Sigmoid colon (tissue), 7 donors: ENCODE measurements at places on chromosomes 5 and 9.

- no peaks in the 10 kb centered on the region for H3K4me1 ChIP-seq
- no peak overlapping the region for H3K4me3 ChIP-seq
- no peaks in the 10 kb centered on the region for H3K36me3 ChIP-seq
- no peak overlapping the region for H3K27ac ChIP-seq
- no peak for DNase-seq
Measured at GRCh38 chr5:153926201-153926600, 112.5 kb downstream of the FAM114A2 start.

DNA sequence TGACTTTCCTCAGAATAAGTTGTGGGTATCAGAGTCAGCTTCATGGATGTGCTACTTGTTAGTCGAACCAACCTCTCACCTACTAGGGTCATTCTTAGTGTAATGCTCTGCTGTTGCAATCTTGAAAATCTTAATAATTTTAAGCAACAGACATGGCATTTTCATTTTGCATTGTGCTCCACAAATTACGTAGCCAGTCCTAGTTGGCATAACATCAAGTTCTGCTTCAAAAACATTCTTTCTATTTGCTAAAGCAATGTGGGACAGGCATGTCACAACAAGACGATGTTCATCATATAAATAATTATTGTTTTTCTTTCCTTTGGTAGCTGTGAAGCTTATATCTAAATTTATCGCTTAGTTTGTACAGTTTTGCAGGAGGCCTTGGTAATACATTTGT is 39.3 kb upstream of the CDH12 start:
- no peaks in the 10 kb centered on the region for H3K27me3 ChIP-seq
- H3K4me3 ChIP-seq, result no peak overlapping the region
- H3K27ac ChIP-seq, result no peak overlapping the region
- no peaks in the 10 kb centered on the region for H3K4me1 ChIP-seq

DNA sequence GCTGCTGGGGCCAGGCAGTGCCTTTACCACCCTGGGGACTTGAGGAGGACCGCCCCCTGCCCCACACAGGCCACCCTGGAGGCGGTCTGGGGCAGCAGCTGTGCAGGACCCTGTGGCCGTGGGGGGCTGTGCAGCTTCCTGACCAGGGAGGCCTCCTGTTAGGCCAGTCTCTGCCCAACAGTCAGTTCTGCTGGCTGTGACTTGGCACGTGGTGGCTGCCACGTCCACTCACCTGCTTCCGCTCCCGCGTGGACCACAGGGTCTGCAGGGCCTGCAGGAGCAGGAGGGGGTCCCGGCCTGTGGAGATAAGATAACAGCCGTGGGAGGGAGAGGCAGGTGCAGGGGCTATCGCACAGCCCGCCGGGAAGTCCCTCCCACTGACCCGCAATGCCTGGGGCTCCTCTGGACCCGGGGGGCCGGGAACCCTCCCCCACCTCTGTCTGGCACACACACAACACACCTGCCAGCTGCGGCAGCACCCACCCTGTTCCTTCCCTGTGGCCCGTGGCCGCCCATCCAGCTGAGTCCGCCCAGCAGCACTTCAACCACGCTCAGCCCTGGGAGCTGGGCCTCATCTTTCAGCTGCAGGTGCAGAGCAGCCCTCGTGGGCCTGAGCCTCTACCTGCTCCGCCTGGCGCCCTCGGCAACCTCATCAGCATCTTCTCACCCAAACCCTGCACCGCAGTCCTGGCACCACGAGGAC is 39.7 kb downstream of the EXD3 start:
- no peak overlapping the region for H3K4me3 ChIP-seq
- peak; percentile 51 for DNase-seq
- H3K27ac ChIP-seq, result no peak overlapping the region
- H3K27me3 ChIP-seq, result no peaks in the 10 kb centered on the region
- H3K36me3 ChIP-seq, result no peaks in the 10 kb centered on the region
- H3K4me1 ChIP-seq, result no peaks in the 10 kb centered on the region

DNA sequence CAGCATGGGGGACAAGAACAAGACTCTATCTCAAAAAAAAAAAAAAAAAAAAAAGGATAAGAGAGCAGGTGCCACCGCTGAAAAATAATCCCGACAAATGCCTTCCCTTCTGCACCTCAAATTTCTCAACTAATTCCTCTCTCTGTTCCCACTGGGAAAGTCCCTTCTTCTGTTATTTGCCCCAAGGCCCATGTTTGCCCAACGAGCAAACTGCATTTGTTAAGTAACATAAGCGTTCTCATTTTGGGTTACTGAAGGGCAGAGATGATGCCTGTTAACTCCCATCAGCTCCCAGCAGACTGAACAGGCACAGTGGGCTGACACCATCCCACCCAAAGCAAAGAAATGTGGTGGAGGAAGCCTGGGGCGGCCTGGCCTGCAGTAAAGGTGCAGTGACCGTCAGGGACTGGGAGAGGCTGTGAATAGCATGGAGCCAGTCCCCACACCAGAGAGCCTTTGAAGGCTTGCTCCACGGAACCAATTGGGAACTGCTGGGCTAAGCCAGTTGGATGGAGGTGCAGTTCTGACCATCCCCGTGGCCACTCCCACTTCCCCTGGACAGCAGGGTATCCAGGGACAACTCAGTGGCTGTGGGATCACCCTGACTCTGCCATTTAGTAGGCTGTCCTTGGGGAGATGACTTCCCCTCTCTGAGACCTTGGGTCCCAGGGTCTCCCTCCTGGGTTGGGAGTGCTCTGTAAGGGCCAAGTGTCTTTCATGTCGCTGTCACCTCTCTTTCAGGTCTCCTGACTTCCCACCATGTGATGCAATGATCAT is 149.7 kb upstream of the IER5L start:
- H3K4me1 ChIP-seq, result peaks cover 8% of the 10 kb centered on the region
- DNase-seq, result peak; percentile 55
- peak overlapping the region; percentile 40 for H3K27ac ChIP-seq

DNA sequence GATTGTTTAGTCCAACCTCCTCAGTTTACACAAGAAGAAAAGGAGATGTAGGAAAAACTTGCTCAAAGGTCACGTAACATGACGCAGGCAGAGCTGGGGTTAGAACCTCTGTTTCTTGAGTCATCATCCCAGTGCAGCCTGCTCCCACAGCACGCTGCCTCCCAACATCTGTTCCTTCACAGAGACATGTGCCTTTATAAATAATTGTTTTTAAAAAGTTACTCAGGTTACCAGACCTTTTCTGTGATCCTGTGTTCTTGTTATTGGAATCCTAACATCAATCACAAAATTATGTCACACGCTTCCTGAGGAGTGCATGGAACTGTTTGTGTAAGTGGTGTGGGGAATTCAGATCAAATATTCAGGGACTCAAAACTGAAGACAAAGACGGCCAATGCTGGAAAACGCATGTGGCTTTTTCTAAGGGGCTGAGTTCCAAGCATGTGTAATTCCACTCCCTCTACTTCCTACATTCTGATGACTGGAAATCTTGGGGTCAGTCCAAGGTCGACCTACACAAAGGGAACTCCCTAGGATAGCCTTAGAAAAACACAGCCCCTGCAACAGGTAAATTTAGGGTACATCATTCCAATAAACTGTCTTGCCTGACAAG is 184.3 kb downstream of the TSSK1B start:
- H3K4me3 ChIP-seq, result no peak overlapping the region
- DNase-seq, result peak; percentile 91
- no peaks in the 10 kb centered on the region for H3K36me3 ChIP-seq
- H3K27ac ChIP-seq, result peak overlapping the region; percentile 66

GRCh38 chr5:150208187-150209098 is 18.6 kb downstream of the SLC6A7 start:
- no peaks in the 10 kb centered on the region for H3K27me3 ChIP-seq
- DNase-seq, result no peak
- H3K4me3 ChIP-seq, result no peak overlapping the region

DNA sequence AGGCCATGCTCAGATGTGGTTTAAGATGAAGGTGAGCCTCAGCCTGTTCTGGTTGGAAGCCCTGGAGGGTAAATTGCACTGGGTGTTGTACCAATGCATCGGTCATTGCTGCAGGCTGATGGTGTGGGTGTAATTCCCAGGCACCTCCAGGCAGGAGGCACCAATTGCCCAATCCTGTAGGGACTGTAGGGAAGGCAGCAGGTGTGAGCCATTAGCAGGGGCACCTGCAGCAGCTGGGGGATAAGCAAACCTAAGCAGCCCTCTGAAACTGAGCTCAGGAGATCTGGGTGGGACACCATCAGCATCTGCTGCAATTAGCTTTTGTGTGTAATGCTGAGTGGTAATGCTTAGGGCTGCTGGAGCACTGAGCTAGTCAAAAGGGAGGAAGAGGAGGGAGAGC is 190.1 kb upstream of the TBC1D2 start:
- no peaks in the 10 kb centered on the region for H3K36me3 ChIP-seq
- H3K4me1 ChIP-seq, result no peaks in the 10 kb centered on the region
- DNase-seq, result no peak
- no peak overlapping the region for H3K27ac ChIP-seq
- H3K27me3 ChIP-seq, result no peaks in the 10 kb centered on the region
- H3K4me3 ChIP-seq, result no peak overlapping the region

DNA sequence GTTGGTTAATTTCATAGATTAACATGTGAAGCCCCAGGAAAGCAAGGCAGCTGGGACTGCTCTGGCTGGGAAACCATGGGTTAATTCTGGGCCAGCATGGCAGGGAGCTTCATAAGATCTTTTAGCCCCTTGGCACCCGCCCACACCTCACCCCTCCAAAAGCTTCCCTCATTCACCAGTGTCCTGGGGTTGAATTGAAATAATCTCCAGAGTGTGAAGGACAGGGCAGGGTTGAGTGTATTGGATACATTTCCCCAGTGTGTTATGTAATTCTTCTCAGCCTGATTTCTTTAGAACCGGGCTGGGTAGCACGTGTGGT is 19.4 kb downstream of the WNT8A start:
- H3K27ac ChIP-seq, result no peak overlapping the region
- DNase-seq, result no peak
- H3K4me1 ChIP-seq, result no peaks in the 10 kb centered on the region
- H3K36me3 ChIP-seq, result no peaks in the 10 kb centered on the region

GRCh38 chr5:73663860-73664240 is 37.9 kb downstream of the ARHGEF28 start:
- H3K27me3 ChIP-seq, result no peaks in the 10 kb centered on the region
- no peaks in the 10 kb centered on the region for H3K4me1 ChIP-seq

DNA sequence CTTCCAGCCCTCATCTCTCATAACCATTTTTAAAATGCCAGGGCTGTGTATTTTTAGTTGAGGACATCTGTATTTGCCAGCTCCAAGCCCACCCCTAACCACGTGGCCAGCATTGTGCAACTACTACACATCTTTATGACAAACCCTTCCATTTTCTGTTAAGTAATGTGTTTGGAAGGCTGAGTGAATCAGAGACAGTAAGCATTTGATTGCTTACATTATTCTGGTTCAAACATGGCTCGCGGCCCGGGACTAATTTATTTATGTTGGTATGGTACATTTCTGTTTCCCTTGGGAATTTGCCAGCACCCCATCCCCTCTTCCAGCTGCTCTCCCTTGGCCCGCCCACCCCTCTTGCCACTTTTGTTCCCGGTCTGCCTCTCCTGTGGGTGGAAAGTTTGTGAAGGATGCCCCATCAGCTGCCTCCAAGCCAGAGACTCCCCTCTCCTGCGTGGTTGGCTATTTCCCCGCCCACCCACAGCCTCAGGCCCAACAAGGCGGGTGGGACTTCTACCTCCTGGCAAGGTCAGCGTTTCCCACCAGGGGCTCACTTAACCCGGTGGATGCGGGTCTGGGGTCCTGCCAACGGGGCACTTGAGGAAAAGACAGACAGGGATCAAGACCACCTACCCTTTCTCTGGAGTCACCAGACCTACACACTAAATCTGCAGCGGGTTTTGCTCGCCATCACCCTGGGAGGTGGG is 162.2 kb downstream of the HSD17B3 start:
- no peaks in the 10 kb centered on the region for H3K27me3 ChIP-seq
- H3K36me3 ChIP-seq, result no peaks in the 10 kb centered on the region
- H3K4me3 ChIP-seq, result no peak overlapping the region
- peak overlapping the region; percentile 85 for H3K27ac ChIP-seq
- peak; percentile 91 for DNase-seq

GRCh38 chr9:27462434-27462833 is 61.7 kb upstream of the IFNK start:
- H3K27ac ChIP-seq, result no peak overlapping the region
- H3K27me3 ChIP-seq, result no peaks in the 10 kb centered on the region
- peaks cover 13% of the 10 kb centered on the region for H3K4me1 ChIP-seq
- H3K4me3 ChIP-seq, result no peak overlapping the region

GRCh38 chr9:96215841-96216240 is 86.1 kb downstream of the HSD17B3 start:
- H3K4me1 ChIP-seq, result peaks cover 20% of the 10 kb centered on the region
- DNase-seq, result peak; percentile 12
- no peak overlapping the region for H3K27ac ChIP-seq
- no peaks in the 10 kb centered on the region for H3K36me3 ChIP-seq
- peaks cover 6% of the 10 kb centered on the region for H3K27me3 ChIP-seq

DNA sequence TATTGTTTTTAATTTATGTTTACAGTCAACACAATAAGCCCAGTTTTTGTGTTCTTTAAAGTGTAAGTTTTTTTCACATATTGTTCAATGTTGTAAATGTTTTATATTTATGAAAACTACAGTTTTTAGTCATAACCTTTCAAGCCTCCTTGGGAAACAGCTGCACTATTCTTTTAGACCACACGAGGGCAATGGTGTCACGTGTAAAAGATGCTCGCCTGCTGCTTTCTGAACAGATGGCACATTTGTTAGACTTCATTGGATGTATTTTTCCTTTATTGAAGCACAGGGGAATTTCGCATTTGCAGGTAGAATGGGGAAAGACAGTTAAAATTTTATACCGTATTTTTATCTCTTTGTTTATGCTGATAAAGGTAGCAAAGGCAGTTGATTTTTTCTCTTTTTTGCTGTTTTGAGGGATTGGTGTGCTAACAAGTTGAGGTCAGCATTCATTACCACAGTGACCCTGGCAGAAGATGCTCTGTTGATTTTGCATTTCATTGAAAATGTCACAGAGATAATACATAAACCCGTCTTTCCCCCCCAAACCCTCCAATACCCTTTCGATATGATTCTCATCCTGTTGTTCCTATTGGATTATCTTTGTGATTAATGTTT is 59.0 kb downstream of the MAT2B start:
- peaks cover 24% of the 10 kb centered on the region for H3K4me1 ChIP-seq
- no peak overlapping the region for H3K4me3 ChIP-seq
- DNase-seq, result no peak

GRCh38 chr5:175894793-175895192 is 23.4 kb downstream of the CPLX2 start:
- no peaks in the 10 kb centered on the region for H3K36me3 ChIP-seq
- H3K27me3 ChIP-seq, result no peaks in the 10 kb centered on the region
- no peak overlapping the region for H3K27ac ChIP-seq
- no peak overlapping the region for H3K4me3 ChIP-seq
- peak; percentile 40 for DNase-seq

GRCh38 chr5:149656576-149657182 is 73.4 kb upstream of the PPARGC1B start:
- no peak overlapping the region for H3K27ac ChIP-seq
- H3K27me3 ChIP-seq, result no peaks in the 10 kb centered on the region
- no peak overlapping the region for H3K4me3 ChIP-seq
- no peak for DNase-seq
- no peaks in the 10 kb centered on the region for H3K4me1 ChIP-seq

DNA sequence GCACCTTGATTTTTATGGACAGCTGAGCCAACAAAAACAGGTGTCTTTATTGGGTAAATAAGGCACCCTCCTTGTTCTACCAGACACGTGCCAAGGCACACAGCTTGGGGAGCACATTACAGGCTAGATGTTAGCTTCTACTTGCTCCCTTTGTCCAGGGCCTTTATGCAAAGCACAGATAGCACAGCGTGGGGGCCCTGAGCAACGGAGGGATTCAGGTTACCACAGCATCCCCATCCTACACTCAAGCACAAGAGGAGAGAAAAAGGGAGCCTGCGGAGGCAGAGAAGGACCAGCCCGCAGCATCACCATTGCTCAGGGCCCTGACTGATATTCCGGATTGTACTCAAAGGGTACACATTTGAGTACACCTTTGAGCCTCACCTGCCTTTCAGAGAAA is 181.7 kb upstream of the KIF2A start:
- no peaks in the 10 kb centered on the region for H3K27me3 ChIP-seq
- no peaks in the 10 kb centered on the region for H3K36me3 ChIP-seq
- no peak overlapping the region for H3K27ac ChIP-seq
